ENCODE measurements at places on chromosomes 6 and 20. TPM values are rescaled to one million over a fixed set of nuclear protein-coding genes. Genes with fewer than 3 reads are reported as not detected.

GRCh38 chr6:132236744-132237143 is 164.5 kb downstream of the MOXD1 start:
- peak; percentile 50 for DNase-seq

GRCh38 chr6:10883312-10884244 is 1.7 kb upstream of the GCM2 start:
- DNase-seq = no peak

GRCh38 chr6:152096863-152097496 is 289.5 kb downstream of the ESR1 start:
- DNase-seq = peak; percentile 84

- peak; percentile 81 for DNase-seq
Observed at GRCh38 chr6:108621117-108621516, 60.4 kb downstream of the FOXO3 start.

- DNase-seq = peak; percentile 6
Observed at GRCh38 chr6:146595972-146596731, 2.6 kb upstream of the ADGB start.

IL17A gene
- total RNA-seq = not detected

DNA sequence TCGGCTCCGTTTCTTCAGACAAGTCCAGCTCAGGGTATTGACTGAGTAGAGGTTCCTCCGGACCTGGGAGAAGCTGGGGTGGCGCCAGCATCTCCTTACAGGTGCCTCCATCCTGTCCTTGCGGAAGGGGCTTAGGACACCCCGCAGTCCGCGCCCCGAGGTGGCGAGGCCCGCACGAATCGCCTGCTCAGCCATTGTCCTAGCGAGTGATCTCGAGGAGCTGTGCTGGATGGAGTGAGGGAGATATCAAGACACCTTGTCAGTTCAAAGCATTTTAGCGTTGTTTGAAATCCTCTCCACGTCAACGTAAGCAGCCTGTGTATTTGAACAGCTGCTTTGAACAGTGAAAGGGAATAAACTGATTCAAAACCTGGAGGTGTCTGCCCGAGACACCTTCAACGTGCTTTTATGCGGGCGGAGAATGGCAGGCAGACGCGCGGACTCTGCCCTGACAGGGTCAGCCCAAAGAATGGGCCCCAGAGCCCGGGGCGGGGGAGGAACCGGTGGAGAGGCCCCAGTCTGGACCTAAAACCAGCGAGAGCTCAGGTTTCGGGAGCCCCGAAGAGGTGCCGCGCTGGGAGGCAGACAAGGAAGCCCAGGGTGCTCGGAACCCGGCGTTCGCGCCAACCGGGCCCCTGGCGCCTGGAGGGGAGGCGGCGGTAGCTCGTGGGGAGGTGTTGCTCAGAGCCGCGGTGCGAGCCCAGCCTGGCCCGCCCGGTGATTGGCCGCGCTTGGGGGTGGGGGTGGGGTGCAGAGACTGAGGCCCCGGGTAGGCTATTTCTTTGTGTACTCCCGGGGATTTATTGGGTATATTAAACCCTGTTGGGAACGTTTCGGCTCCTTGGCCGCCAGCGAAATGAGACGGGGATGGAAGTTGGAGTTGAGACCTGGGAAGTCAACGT is 3.1 kb upstream of the POU3F2 start:
- DNase-seq = no peak

DNA sequence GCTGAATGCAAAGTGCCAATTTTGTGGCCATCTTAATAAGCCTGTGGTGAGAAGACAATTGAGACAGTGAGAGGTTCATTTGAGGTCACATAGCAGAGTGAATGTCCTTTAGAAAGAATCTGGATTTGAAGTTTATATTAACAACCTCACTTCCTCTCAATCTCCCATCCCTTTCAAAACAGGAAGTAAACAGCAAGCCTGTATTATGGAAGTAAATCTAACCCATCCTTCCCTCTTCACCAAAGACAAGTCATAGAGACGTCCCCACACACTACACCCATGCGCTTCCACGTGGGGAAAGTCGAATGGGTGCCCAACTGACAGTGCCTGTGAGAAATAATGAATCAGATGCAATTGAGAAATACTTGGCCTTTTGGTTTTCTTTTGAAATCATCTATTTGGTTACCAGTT is 28.8 kb upstream of the CCND3 start:
- DNase-seq = peak; percentile 5

- no peak for DNase-seq
Observed at GRCh38 chr20:7387638-7388193, 552.5 kb downstream of the HAO1 start.

TP53TG5 gene
- total RNA-seq = not detected

CTAGE9 gene
- not detected for total RNA-seq

GRCh38 chr20:48404598-48404997 is 423.2 kb downstream of the PREX1 start:
- DNase-seq = no peak

Data from astrocyte (in vitro differentiated cells and primary cell).